ENCODE measurements at places on chromosomes 4 and X.

DNA sequence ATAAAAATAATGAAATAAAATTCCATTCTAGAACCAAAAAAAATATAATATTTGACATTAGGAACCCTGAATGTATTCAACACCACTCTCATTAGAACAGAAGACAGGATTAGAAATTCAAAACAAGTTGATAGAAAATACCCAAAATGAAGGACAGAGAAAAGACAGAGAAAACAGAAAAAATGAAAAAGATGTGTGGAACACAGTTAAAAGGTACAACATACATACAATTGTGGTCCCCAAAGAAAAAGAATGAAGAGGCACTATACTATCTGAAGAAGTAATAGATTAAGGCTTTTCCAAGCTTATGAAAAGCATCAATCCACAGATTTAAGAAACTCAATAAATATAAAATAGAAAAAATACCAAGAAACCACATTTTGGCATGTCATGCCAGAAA, 16.4 kb downstream of the ANKRD50 start:
- DNase-seq, result no peak

DNA sequence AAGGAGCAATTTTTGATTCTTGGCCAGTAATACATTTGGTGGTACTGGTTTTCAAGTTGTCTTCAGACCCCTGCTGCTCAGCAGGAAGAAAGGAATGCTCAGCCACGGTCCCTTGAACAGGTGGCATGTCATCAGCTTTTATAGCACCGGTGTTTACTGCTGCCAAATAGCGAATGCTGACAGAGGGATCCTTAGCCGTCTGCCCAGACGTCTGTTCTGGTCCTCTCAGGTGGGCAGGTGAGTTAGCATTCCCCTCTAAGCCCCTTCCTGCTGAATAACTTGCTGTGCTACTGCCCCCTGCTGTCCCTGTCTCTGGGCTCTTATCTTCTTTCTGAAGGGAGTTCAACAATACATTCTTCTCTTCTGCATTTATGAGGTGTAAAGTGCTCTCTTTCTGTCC, 28.4 kb downstream of the BOD1L1 start:
- DNase-seq, result no peak

- DNase-seq, result no peak
These were observed 386.8 kb downstream of the ANKRD50 start for GRCh38 chr4:124325690-124326089.

GRCh38 chr4:114286262-114286810, 306.9 kb upstream of the ARSJ start:
- DNase-seq, result no peak

DNA sequence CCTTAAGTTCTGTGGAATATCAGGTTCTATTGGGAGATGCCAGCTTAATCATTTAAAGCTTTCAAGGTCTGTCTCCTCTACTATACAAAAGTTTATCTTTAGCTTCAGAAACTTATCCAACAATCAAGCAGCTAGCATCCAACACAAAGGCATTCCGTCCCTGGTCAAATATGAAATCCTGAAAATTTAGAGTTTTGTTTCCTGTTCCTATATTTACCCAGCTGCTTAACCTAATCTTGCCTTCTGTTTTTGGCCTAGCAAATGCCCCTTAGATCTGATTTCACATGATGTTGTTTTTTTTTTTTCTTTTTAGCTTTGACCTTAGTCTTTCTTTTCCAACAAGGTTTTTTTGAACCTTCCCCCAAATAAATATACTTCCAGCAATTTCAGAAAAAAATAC, 33.8 kb downstream of the FAM13A start:
- no peak for DNase-seq

DNA sequence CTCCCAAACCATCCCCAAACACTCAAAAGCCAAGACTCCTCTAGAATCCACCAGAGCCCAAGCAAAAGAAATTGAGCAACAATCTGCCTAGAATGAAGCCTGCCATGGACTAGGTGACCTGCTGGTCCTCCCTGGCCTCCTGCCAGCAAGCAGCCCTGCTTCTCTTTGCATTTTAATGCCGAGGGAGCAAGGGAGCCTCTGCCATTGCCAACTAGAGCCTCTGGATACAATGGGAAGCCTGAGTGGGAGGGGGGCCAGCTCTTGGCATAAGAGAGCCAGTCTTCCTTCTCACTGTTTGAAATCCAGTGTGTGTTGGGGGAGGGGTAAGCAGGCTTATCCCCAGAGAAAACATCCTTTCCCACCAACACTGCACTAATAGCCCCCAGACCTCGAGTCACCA, 1.5 kb upstream of the GDPD2 start:
- DNase-seq, result no peak

- no peak for DNase-seq
These were observed 464.9 kb upstream of the AMOT start for GRCh38 chrX:113305496-113305895.

DNA sequence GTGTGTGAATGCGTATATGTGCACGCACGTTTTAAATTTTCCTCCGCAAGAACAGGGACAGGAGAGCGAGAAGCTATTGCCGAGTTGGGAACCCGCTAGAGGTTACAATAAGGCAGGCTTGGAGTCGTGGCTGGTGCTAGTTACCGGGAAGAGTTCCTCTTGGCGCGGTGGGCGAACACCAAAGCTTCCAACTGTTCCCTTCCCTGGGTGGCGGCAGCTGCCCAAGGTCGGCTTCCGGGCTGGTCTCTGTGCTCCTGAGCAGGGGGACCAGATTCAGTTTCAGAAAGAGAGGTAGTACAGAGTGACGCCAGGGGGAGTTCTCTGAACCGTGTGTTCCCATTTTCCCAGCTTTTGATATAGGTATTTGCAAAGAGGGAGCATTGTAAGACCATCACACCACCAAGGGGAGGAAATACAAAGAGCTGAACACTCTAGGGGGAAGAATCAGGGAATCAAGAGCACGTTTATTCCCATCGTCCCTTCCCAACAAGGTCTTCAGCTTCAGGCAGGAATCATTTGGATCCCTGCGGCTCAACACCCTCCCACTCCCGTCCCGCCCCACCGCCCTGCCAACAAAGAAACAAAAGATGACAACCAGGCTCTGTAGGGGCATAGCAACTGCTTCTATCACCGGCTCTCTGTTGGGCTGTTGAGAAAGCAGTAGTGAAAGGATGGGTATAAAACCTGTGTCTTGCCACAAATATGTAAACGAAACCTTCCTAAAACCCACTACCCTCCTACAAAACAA, 113.6 kb upstream of the TEX13C start:
- DNase-seq, result no peak

DNA sequence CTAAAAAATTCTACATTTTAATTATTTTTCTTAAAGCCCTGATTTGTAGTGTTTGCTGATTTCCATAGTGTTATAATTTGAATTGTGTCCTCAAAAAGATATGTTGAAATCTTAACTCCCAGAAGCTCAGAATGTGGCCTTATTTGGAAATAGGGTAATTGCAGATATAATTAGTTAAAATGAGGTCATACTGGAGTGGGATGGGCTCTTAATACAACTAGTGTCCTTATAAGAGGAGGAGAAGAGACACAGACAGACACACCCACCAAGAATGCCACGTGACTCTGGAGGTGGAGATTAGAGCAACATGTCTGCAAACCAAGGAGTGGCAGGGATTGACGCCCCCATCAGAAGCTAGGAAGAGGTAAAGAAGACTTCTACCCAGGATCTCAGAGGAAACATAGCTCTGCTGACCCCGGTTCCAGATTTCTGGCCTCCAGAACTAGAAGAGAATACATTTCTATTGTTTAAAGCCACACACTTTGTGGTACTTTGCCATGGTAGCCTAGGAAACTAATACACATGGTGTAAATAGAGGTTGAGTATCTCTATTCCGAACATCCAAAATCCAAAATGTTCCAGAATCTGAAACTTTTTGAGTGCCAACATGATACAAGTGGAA, 70.5 kb upstream of the IRF2 start:
- DNase-seq, result peak; percentile 19

DNA sequence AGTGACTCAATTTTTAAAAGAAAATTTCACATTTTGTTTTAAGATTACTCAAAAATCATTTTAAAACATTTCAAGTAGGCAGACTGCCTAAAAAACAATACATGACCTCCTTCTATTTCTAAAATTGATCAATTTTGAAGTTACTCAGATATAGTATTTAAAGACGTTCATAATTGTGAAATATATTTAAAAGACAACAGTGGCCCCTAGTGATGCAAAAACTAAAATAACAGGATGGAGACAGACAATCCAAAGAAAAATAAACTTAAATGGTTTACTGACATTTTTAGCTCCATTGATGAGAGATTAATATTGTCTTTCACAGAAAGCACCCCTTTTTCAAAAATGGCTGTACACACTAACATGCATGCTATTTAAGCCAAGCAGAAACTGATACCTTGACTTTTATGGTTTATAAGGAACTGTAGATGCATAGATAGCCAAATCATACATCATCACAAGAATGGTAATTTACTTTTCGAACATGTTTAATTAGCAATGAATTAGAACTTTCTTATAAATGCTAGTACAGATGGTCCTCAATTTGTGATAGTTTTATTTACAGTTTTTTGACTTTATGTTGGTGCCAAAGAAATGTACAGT, 69.8 kb upstream of the FAT4 start:
- DNase-seq, result no peak

- no peak for DNase-seq
These were observed 51.2 kb downstream of the ZNF827 start for GRCh38 chr4:145887241-145887991.

GRCh38 chrX:23118890-23119527, 119.2 kb downstream of the DDX53 start:
- no peak for DNase-seq

DNA sequence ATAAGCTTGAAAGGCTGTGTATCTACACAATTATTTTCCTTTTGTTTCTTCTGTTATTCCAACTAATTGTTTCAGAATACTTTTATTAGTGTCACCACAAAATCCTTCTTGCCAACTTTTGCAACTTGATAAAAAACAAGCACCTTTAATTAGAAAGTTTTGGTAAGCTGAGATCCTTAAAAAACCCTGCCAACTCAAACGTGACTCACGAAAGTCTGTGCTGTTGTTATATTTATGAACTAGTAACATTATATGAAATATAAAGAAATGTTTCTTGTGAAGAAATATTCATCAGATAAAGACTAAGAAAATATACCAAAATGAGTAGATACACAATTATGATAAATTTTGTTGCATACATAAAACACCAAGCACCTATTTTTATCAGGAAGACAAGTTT, 49.0 kb downstream of the HUWE1 start:
- DNase-seq, result no peak

- DNase-seq, result no peak
These were observed 175.8 kb downstream of the PPP1R2C start for GRCh38 chrX:42602136-42602535.

GRCh38 chr4:18155067-18156041, 133.8 kb upstream of the LCORL start:
- DNase-seq, result no peak

- no peak for DNase-seq
These were observed 13.1 kb downstream of the DCHS2 start for GRCh38 chr4:154478547-154478946.

DNA sequence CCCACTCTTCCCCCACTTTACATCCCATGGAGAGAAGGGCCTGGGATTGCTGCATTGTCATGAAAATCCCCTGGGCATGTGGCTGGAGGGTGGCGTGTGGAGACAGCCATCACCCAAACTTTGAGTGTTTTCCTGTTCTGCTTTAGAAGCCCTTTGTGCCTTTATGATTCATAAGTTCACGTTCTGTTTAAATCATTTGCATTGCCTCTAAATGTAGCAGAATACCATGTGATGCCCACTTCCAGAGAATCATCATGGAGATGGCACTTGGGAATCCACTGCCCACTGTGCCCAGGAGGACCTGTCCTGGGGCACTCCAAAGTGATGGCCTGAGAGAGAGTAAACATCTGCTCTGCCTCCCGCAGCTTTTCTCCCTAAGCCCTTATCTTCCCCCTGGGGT, 52.8 kb downstream of the MED28 start:
- no peak for DNase-seq

- DNase-seq, result no peak
These were observed 101.3 kb upstream of the GUCY1A1 start for GRCh38 chr4:155565330-155565729.

GRCh38 chr4:32776435-32777203, 2056.4 kb downstream of the PCDH7 start:
- no peak for DNase-seq

GRCh38 chr4:31328932-31329331, 608.8 kb downstream of the PCDH7 start:
- DNase-seq, result no peak

- DNase-seq, result no peak
These were observed 121.9 kb downstream of the RBMX2 start for GRCh38 chrX:130523460-130524394.

DNA sequence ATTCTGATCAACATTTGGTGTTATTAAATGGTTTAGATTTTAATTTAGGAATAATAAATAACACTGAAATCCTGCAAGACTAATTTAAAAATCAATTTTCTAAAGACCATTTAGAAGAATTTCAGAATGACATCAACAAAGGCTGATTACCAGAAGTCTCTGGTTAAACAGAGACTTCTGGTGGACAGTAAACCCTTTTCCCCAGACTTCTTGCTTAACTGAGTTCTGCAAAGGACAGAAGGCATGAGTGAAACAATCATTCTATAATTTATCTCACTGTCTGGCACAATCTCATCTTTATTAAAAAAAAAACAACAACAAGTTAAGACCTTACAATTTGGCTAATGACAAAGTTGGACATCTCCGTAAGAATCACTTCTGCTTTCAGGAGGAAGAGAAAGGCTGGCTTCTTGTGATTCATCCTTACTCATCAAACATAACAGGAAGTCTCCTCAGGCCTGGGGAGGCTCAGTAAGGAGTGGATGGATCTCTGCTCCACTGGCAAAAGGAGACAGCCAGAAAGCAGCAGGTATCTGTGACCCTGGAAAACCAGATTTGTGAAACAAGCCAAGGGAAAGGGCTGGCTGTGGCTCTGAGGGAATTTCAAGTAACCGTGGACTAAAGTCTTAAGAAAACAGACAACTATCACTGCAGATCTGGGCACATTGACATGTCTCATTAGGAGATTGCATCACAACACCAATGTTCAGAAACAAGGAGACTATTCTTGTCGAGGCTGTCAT, 908 bp upstream of the TLR6 start:
- peak; percentile 93 for DNase-seq

DNA sequence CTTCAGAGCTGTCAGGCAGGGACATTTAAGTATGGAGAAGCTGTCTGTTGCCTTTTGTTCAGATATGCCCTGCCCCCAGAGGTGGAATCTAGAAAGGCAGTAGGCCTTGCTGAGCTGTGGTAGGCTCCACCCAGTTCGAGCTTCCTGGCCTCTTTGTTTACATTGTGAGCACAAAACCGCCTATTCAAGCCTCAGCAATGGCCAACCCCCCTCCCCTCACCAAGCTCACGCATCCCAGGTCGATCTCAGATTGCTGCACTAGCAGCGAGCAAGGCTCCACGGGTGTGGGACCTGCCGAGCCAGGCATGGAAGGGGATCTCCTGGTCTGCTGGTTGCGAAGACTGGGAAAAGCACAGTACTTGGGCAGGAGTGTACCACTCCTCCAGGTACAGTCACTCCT, 59.3 kb downstream of the ZNF674 start:
- DNase-seq, result no peak
